Small intestine (tissue), 16 donors: ENCODE measurements at places on chromosomes 3 and 15.

- H3K4me3 ChIP-seq: no peak overlapping the region
- no peaks in the 10 kb centered on the region for H3K36me3 ChIP-seq
- H3K4me1 ChIP-seq: peaks cover 11% of the 10 kb centered on the region
- H3K27me3 ChIP-seq: no peaks in the 10 kb centered on the region
- DNase-seq: no peak
Measured at GRCh38 chr3:128317101-128317697, 149.5 kb downstream of the DNAJB8 start.

DNA sequence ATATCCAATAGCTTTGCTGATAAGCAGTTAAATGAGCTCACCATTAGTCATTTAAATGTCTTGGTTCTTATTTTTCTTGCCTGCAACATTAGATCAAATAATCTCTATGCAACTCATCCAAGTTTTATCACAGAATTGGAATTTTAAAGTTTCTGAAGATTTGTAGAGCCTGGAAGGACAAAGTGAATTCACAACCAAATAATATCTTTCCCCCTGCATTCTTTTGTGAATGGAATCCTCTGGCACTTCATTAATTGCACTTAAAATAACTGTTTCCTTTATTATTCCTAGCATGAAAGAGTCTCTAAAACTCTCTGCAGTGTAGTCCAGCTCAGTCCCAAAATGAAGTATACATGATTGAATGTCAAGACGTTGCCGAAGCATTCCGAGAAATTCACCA lies 345.6 kb upstream of the TGFBR2 start:
- H3K4me3 ChIP-seq: no peak overlapping the region
- no peaks in the 10 kb centered on the region for H3K27me3 ChIP-seq
- no peak overlapping the region for H3K27ac ChIP-seq
- H3K36me3 ChIP-seq: no peaks in the 10 kb centered on the region

- H3K36me3 ChIP-seq: peaks cover 5% of the 10 kb centered on the region
- H3K4me3 ChIP-seq: no peak overlapping the region
- no peak overlapping the region for H3K27ac ChIP-seq
- H3K27me3 ChIP-seq: no peaks in the 10 kb centered on the region
- DNase-seq: no peak
- H3K4me1 ChIP-seq: peaks cover 52% of the 10 kb centered on the region
Measured at GRCh38 chr3:24435584-24435983, 59.1 kb downstream of the THRB start.

DNA sequence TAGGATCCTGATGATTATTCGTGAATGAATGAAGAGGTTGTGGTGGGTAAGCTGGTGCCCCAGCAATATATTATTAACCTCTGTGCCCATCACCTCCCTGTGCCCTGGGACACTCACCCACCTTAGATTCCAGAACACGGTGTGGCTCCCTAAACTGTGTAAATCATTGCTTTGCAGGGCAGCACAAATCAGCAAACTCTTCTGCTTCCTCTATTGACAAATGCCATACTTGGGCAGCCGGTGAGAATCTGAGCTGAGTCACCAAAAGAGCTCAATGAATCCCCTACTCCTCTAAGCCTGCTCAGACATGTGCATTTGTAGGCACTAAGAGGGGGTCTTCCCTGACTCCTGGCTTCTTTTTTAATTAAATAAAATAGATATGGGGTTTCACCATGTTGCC lies 15.7 kb downstream of the UQCC5 start:
- DNase-seq: no peak
- H3K4me3 ChIP-seq: no peak overlapping the region
- H3K27ac ChIP-seq: no peak overlapping the region

- H3K4me1 ChIP-seq: no peaks in the 10 kb centered on the region
- H3K27ac ChIP-seq: no peak overlapping the region
Measured at GRCh38 chr3:24793896-24794295, 299.2 kb upstream of the THRB start.

- no peaks in the 10 kb centered on the region for H3K36me3 ChIP-seq
- no peak overlapping the region for H3K27ac ChIP-seq
- no peak overlapping the region for H3K4me3 ChIP-seq
- no peaks in the 10 kb centered on the region for H3K4me1 ChIP-seq
Measured at GRCh38 chr3:133709139-133709750, 36.9 kb upstream of the TF start.
